Urinary bladder (tissue), 4 donors: ENCODE measurements at places on chromosomes 1 and 21. TPM values are rescaled to one million over a fixed set of nuclear protein-coding genes. Genes with fewer than 3 reads are reported as not detected.

FCRL6 gene
- 0.20 TPM for polyA plus RNA-seq

SH2D1B gene
- 0.08 TPM for polyA plus RNA-seq

CAMK2N1 gene
- polyA plus RNA-seq = 22.0 TPM

HMGCS2 gene
- 11.7 TPM for polyA plus RNA-seq

TFF3 gene
- polyA plus RNA-seq = 9.9 TPM

KRTAP20-2 gene
- not detected for polyA plus RNA-seq

ADORA1 gene
- polyA plus RNA-seq = 1.1 TPM

THEMIS2 gene
- polyA plus RNA-seq = 17.6 TPM

ERG gene
- 13.5 TPM for polyA plus RNA-seq

RNF115 gene
- 9.1 TPM for polyA plus RNA-seq

SPRR2F gene
- polyA plus RNA-seq = not detected

RPE65 gene
- 0.89 TPM for polyA plus RNA-seq

TCHHL1 gene
- polyA plus RNA-seq = not detected

DESI2 gene
- polyA plus RNA-seq = 22.1 TPM

S100A8 gene
- polyA plus RNA-seq = 128 TPM

HPDL gene
- 1.0 TPM for polyA plus RNA-seq

OR2L3 gene
- not detected for polyA plus RNA-seq

GPR3 gene
- polyA plus RNA-seq = 1.8 TPM

CD1E gene
- polyA plus RNA-seq = 1.0 TPM

FAM151A gene
- 0.10 TPM for polyA plus RNA-seq

FAM72B gene
- 0.43 TPM for polyA plus RNA-seq

SLC2A5 gene
- 1.8 TPM for polyA plus RNA-seq

SLC30A1 gene
- polyA plus RNA-seq = 6.6 TPM

OR2AJ1 gene
- polyA plus RNA-seq = not detected

PTPN22 gene
- 1.2 TPM for polyA plus RNA-seq

MXRA8 gene
- 159 TPM for polyA plus RNA-seq

FCAMR gene
- polyA plus RNA-seq = not detected

GFI1 gene
- 0.60 TPM for polyA plus RNA-seq

MRPS15 gene
- polyA plus RNA-seq = 69.9 TPM

CD53 gene
- polyA plus RNA-seq = 48.9 TPM

PDC gene
- polyA plus RNA-seq = not detected

OR10K2 gene
- not detected for polyA plus RNA-seq

ANKRD65 gene
- 17.7 TPM for polyA plus RNA-seq

TNFRSF8 gene
- polyA plus RNA-seq = 1.5 TPM

INTS3 gene
- 35.9 TPM for polyA plus RNA-seq

SMIM11 gene
- 3.0 TPM for polyA plus RNA-seq

AMY1B gene
- polyA plus RNA-seq = not detected

EXO1 gene
- 0.13 TPM for polyA plus RNA-seq

TMIGD3 gene
- 5.0 TPM for polyA plus RNA-seq

OPN3 gene
- polyA plus RNA-seq = 4.0 TPM

ZCCHC17 gene
- polyA plus RNA-seq = 40.3 TPM

PLOD1 gene
- 97.5 TPM for polyA plus RNA-seq

NUP210L gene
- polyA plus RNA-seq = 0.04 TPM

RGS13 gene
- 0.72 TPM for polyA plus RNA-seq

FMO1 gene
- 0.42 TPM for polyA plus RNA-seq

INAVA gene
- 6.2 TPM for polyA plus RNA-seq

CDC20 gene
- polyA plus RNA-seq = 1.7 TPM

UQCRHL gene
- 3.5 TPM for polyA plus RNA-seq

C1orf185 gene
- polyA plus RNA-seq = not detected

OR2T5 gene
- polyA plus RNA-seq = not detected

HCRTR1 gene
- polyA plus RNA-seq = 0.09 TPM

LRRC38 gene
- polyA plus RNA-seq = 0.98 TPM

FCRL5 gene
- 0.14 TPM for polyA plus RNA-seq

RNU1-4 gene
- not detected for polyA plus RNA-seq

GJA4 gene
- 33.6 TPM for polyA plus RNA-seq

MYOM3 gene
- 0.29 TPM for polyA plus RNA-seq
